ENCODE measurements at places on chromosomes 13 and 19. TPM values are rescaled to one million over a fixed set of nuclear protein-coding genes. Genes with fewer than 3 reads are reported as not detected.

DNA sequence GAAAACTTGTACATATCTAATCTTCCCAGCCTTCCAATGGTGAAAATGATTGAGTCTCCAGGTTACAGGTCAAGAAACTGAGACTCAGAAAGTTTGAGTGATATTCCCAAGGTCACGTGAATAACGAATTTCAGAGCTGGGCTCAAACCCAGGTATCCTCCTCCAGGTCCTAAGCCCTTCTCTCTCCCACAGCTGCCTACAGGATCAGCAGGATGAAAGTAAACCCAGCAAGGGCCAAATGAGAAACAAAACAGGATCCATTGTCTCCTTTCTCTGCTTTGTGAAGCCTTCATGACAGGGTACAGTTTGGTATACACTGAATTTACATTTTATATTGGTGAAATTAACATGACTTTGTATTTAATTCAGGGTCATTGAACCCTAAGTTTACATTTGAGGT lies 208.1 kb downstream of the RBM26 start:
- no peak for DNase-seq

- no peak for DNase-seq
Observed at GRCh38 chr13:75399879-75400217, 82.1 kb downstream of the TBC1D4 start.

- DNase-seq: no peak
Observed at GRCh38 chr19:53885036-53885435, 3.0 kb downstream of the PRKCG start.

DNA sequence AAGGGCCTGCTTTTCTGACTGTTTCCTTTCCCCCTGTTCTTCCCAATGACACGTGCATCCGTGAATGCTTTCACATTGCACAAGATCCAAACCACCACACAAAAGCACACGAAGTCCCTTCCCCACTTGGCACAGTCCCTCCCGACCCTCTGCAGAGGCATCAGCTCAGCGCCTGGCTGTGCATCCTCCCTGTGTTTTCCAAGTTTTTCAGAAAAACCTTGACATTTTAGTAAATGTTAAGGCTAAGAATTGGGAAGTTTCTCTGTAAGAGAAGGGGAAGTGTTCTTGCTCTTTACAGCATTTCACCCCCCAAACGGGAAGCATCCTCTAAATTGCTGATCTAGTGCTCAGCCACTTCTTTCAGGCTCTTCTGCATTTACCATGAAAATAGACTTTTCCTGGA lies 94.5 kb upstream of the TM9SF2 start:
- no peak for DNase-seq

- peak; percentile 26 for DNase-seq
Observed at GRCh38 chr19:43636121-43636683, 3.4 kb downstream of the CADM4 start.

The ZNRF4 gene
- total RNA-seq: not detected

DNA sequence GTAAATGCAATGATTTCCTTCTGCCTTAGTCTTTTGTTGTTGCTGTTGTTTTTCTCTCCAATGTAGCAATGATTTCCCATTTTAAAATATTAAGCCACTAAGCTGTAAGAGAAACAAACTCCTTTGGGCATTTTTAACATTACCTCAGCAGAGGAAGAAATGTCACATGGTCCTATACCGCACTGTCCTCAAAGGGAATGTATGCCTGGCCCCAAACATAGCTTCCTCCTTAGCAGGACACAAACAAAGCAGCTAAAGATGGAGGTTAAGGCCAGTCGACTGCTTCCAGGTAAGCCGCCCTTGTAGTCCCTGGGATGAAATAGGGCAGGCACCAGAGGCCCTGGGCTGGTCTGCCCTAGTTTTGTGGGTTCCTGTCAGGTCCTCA lies 249.0 kb downstream of the TSHZ3 start:
- DNase-seq: no peak

Measured in kidney (tissue), 22 donors.